ENCODE measurements at places on chromosomes 6 and 20. TPM values are rescaled to one million over a fixed set of nuclear protein-coding genes. Genes with fewer than 3 reads are reported as not detected.

DNA sequence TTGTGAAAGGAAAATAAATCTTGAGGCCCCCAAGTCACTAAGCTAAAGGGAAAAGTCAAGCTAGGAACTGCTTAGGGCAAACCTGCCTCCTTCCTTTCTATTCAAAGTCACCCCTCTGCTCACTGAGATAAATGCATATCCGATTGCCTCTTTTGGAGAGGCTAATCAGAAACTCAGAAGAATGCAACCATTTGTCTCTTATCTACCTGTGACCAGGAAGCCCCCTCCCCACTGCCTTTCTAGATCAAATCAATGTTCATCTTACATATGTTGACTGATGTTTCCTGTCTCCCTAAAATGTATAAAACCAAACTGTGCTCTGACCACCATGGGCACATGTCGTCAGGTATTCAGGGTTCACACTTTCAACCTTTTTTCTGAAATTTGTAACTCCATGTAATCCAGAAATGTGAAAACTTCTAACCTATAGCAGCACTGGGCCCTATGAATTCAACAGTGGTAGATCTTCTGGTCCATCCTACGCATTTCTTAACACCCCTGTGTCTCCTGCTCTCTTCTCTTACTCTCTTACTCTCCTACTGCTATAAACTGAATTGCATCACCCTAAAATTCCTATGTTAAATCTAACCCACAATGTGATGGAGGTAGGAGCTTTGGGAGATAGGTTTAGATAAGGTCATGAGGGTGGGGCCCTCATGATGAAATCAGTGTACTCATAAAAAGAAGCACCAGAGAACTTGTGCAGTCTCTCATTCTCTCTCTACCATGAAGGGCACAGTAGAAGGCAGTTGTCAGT, 89.3 kb downstream of the EPB41L2 start:
- no peak for DNase-seq

Gene DCDC2
- total RNA-seq: 0.55 TPM

Gene SLC22A16
- total RNA-seq: not detected

DNA sequence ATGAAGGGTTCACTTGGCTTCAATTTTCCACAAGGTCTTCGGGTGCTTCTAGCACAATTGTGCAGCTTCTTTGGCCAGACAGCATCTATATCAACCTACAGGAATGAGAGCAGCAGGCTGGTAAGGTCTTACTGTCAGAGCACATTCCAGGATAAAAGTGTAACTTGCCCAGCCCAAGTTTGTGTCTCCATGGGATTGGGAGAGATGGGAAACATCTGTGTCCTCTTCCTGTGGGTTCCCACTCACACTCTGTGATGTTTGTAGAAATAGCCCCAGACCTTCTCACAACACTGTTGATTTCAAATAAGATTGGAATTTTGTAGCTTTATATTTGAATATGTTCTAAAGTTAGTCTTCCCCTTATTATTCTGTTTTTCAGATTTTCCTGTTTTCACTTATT, 83.4 kb upstream of the RGS17 start:
- no peak for DNase-seq

DNA sequence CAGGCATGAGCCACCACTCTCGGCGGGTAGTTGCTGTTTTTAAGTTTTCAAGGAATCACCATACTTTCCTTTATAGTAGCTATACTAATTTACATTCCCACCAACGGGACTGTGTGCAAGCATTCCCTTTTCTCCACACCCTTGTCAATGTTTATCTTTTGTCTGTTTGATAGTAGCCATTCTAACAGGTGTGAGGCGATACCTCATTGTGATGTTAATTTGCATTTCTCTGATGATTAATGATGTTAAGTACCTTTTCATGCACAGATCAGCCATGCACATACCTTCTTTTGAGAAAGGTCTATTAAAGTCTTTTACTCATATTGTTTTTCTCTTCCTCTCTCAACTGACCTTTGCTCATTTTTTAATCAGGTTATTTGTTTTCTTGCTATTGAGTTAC, 43.0 kb upstream of the CCND3 start:
- no peak for DNase-seq

DNA sequence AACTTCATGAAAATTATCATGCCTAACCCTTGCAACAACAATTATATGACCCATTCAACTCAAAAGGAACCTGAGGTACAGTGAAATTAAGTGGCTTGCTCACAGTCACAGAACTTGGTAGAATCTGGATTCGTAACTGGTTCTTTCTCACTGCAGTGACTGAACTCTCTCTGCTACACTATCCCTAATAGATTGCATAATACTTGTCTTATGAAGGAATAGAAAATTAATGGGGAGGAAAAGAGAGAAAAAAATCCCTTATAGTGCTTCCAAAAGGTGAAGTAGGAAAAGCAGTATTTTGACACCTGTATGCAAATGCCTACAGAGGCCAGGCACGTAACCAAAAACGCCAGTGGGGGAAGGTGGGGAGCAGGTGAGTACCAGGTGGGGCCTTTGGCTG, 186.6 kb downstream of the LY86 start:
- no peak for DNase-seq

DNA sequence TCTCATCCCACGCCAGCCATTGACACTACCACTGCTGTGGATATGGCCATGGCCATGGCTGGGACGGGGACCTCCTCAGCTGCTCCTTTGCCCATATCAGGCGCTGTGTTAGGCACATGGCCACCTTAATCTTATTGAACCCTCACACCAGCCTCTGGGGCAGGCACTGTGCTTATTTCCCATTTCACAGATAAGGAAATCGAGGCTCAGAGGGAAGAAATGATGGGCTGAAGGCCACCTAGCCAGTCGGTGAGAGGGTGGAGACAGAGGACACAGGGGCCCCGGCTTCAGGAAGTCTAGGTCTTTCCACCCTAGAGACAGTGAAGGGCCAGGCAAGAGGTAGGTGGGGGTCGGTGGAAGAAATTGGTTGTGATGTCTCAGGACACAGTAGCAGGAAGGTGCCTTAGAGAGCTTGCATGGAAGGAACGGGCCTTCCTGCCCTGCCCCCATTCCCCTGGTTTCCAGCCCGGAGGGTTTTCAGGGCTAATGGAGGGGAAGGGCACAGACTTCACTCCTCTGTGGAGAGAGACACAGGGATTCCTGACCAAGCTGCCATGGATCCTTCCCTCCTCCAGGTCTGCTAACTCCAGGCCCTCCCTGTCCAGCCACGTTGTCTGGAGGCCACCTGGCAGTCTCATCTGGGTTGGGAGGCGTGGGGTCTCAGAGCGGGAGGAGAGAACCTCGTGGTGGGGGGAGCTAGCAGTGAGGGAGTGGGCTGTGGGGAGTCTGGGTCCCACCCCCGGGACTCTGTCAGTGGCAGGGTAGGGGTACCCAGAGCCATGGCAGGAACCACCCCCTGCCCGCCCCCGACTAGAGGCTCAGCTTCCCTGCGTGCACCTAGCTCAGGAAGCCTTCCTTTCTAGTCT, 120.4 kb downstream of the VEGFA start:
- no peak for DNase-seq

- DNase-seq: no peak
Measured at GRCh38 chr20:58747211-58747610, 54.6 kb downstream of the NPEPL1 start.

All from suprapubic skin (tissue), 4 donors.